ENCODE measurements at places on chromosomes 2 and 18.

- no peak for DNase-seq
These were observed 140.3 kb upstream of the RASGRP3 start for GRCh38 chr2:33336036-33336625.

- no peak for DNase-seq
These were observed 130.3 kb upstream of the CTAGE1 start for GRCh38 chr18:22547807-22548561.

- peak; percentile 64 for DNase-seq
These were observed 640.8 kb downstream of the DPP10 start for GRCh38 chr2:115083225-115083624.

- DNase-seq: no peak
These were observed 157.1 kb downstream of the BCL2 start for GRCh38 chr18:63162271-63163014.

DNA sequence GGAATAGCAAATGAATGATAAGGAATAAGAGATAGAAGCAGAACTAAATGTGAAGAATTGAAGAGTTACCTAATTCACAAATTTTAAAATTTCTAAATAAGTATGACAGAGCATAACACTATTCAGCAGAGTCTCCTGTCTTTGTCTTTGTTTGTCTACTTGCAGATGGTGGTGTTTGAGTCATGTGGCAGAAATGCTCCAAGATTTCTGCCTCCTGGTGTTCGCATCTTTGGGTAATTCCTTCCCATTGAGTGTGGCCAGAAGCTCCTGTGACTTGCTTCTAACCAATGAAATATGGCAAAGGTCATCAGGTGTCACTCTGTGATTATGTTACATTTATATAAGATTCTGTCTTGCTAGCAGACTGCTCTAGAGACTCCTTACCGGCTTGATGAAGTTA lies 45.6 kb upstream of the GALNT3 start:
- DNase-seq: no peak

DNA sequence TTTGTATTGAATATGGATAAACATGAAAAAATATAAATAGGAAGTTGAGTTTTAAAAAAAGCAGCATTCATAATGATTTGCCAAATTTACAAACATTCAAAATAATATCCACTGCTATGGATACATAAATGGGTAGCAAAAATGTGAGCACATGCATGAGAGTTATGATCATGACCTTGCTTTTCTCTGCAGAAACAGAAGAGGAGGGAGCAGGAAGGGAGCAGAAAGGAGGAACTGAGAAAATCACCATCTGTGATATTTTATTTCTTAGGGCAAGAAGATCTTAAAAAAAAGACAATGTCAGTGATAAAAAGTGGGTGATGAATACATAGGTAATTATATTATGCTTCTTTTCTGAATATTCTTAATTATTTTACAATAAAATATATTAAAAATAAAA lies 17.7 kb upstream of the CCDC93 start:
- no peak for DNase-seq

- no peak for DNase-seq
These were observed 51.6 kb upstream of the PLA2R1 start for GRCh38 chr2:160114020-160114419.

GRCh38 chr2:10204326-10205161 lies 82.0 kb downstream of the RRM2 start:
- DNase-seq: no peak

- no peak for DNase-seq
These were observed 278.7 kb downstream of the RAD51AP2 start for GRCh38 chr2:17239550-17239949.

- no peak for DNase-seq
These were observed 52.1 kb downstream of the ALPK2 start for GRCh38 chr18:58576638-58577251.

- no peak for DNase-seq
These were observed 221.0 kb upstream of the OSR1 start for GRCh38 chr2:19579461-19579860.

- no peak for DNase-seq
These were observed 100.7 kb downstream of the C2orf74 start for GRCh38 chr2:61262699-61263098.

- peak; percentile 5 for DNase-seq
These were observed 91.3 kb downstream of the FAM117B start for GRCh38 chr2:202726070-202726469.

DNA sequence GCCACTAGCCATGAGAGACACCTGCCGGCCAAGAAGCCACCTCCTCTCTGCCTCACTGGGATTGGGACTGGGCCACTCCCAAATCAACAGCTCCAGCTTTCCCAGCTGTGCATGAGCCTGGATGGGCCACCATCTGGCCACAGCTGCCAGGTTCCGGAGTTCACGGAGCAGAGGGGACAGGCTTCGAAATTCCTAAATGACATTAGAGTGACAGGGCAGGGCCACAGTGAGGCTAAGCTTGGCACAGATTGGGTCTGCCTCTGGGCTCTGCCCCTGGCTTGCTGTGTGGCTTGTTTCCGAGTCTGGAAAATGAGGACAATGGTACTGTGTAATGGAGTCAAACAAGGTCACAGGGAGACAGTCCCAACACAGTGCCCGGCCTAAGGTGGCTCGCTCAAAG lies 6.5 kb downstream of the DIPK1C start:
- DNase-seq: peak; percentile 87
